ENCODE measurements at places on chromosomes 2 and 18.

GRCh38 chr2:53576166-53576565 lies 191.4 kb upstream of the CHAC2 start:
- DNase-seq: no peak

DNA sequence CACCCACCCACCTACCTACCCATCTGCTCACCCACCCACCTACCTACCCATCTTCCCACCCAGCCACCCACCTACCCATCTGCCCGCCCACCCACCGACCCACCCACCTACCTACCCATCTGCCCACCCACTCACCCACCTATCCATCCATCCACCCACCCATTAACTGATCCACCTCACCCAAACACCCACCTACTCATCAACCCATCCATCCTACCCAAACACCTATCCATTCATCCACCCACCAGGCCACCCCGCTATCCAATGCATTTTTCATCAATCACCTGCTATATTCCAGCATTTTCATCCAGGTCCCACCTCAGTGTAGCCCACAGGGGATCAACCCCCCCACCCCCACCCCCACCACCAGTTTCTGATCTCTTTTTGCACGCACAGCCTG lies 121.8 kb downstream of the GLI2 start:
- no peak for DNase-seq

- no peak for DNase-seq
Observed at GRCh38 chr2:23691106-23691470, 235.8 kb downstream of the ATAD2B start.

DNA sequence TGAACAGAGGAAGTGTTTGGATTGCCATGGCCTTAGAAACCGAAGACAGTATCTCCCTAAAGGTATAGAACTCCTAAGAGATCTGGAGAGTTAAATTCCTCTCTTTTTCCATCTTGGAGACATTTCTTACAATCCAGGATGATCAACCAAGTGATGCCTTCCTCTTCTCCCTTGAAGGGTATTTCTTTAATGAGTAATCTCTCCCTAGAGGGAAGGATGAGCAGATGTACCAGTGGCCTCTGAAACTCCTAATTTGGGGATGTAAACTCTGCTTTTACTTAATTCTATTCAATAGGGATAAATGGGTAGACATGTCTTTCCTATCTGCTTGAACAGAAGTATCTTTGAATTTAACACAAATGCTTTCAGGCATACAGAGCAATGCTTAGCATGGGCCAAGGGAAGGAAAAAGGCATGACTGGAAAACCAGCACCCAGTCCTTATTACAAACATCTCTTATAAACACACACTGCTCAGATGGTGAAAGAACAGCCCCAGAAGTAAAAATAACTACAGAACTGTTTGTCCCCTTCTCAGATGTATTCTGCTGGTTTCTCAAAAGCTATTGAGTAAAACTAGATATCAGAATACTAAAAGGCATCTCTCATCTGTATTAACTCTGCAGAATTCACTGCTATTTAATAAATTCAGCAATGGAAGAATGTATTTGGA lies 4.7 kb upstream of the THNSL2 start:
- no peak for DNase-seq

DNA sequence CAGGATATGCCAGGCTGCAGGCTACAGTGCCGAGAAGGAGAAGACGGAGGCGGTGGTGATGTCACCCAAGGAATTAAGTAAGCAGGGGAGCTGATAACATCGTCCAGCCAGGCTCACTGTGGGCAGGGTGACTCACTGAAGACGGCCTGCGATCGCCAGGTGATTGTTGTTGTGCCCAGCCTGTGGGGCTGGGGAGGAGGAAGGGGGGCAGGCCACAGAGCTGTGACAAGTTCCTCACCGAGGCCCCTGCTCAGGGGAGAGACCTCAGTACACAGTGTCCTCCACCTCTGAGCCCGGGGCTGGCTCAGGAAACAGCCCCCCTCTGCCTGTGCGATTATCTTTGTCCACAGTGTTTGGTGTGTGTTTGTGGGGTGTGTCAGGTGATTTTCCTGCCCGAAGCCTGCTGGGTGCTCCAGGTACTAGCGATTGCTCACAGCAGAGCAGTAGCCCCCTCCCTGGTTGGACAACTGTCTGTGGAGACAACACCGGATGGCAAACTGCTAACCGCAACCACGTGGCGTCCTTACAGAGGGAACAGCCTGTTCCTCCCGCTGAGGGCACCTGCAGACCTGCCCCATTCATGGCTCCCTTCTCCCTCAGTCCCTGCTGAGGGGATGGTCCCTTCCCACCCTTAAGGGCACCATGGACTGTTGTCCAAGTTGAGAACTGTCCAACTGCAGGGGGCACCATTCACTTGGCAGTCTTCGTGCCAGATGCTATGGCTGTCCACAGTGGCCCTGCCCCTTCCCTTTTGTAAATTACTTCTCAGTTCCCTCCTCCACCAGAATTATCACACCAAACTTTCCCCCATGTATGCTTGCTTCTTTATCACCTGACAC lies 95.1 kb downstream of the ZFP36L2 start:
- peak; percentile 78 for DNase-seq

GRCh38 chr2:69223759-69224511 lies 163.1 kb downstream of the GFPT1 start:
- DNase-seq: no peak

DNA sequence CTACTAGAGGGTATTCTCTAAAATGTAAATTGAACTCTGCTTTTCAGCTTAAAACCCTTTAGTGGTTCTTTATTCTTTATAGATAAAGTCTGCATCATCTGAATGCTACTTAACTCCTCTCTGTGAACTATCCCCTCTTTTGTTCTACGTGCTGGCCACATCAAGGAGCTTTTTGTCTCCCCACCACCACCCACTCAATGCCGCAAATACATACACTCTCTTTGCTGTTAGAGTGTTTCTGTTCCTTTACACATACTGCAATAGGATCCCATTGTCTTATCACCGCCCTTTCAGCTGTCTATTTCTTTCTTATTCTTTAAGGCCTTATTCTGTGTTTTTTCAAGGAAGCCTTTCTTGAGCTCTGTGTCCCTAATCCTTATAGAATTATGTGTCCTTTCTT lies 83.3 kb downstream of the EML4 start:
- no peak for DNase-seq

DNA sequence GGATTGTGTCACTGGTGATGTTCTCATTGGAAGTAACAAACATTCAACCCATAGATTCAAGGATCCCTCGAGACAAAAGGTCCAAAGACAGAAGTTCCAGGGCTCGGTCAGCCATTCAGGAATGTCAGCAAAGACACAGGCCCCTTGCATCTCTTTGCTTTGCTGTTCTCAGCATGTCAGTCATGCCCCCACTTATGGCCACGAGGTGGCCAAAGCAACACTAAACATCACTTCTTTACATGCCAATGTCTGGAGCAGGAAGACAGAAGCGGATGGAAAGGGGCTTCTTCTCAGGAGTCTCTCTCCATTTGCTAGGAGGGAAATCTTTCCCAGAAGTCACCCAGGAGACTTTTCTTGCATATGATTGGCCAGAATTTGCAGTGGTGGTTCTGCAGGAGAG lies 191.6 kb upstream of the SP5 start:
- DNase-seq: no peak

DNA sequence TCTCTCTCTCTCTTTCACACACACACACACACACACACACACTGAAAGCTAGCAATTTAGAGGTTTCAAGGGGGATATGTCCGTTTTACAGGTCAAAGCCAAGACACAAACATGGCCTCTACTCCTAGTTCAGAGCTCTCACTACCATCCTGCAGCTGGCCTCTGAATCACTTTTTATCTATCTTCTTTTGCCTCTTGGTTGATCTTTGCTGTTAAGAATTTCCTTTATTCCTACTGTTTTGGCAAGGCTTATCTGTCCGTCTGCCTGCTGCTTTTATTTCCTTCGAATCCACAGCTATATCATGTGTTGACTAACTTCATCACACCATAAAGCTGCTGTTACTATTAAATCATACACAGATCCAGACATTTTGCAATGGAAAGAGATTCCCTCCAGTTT lies 543.0 kb downstream of the PLCL1 start:
- no peak for DNase-seq

DNA sequence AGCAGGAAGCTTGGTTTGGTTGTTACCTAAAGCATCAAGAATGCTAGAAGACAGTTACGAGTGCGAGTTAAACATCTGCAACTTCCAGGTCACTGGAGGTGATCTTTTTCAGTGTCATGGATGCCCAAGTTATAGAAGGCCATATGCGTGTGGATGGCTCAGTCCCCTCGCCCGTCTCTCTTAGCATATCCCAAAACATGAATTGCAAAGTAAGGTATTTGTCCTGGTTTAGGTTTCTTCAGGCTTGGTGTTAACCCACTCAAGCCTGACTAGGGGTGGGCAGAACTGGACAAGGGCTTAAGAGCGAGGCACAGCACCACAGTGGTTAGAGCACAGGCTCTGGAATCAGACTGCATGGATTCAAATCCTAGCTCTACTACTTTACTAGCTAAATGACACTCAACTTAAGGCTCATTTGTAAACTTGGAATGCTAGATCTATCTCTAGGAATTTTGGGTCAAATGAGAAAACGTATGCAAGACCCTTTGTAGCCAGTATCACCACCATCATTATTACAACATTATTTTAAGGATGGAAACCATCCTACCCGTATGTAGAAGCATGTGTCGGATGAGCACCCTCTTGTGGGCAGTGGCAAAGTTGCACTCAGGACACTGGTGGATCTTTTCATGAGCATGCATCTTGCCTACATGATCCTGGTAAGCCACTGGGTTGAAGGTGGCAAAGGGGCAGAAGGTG lies 11.2 kb downstream of the ZNF142 start:
- peak; percentile 61 for DNase-seq

GRCh38 chr2:151374436-151374835 lies 17.0 kb downstream of the TNFAIP6 start:
- peak; percentile 41 for DNase-seq

- no peak for DNase-seq
Observed at GRCh38 chr2:37769551-37769950, 98.1 kb upstream of the CDC42EP3 start.

DNA sequence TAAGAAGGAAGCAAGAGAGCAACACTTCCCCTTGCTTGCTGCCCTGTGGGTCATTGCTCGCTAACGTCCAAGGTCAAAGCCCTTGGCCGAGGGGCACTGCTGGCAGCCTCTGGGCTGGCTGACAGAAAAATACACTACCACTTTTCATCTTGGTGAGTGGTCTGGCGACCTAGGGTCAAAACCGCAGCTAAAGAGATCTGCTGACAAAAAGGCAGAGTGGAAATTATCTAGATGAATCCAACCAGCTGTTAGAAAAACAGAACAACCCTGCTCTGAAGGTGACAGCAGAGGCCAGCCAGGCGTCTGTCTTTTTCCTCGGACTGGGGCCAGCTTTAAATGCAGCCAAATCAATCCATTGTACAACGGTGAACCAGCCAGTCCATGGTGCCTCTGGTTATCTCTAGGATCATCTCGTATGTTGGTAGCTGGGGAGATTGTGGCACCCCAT lies 92.6 kb downstream of the CD8B2 start:
- no peak for DNase-seq

DNA sequence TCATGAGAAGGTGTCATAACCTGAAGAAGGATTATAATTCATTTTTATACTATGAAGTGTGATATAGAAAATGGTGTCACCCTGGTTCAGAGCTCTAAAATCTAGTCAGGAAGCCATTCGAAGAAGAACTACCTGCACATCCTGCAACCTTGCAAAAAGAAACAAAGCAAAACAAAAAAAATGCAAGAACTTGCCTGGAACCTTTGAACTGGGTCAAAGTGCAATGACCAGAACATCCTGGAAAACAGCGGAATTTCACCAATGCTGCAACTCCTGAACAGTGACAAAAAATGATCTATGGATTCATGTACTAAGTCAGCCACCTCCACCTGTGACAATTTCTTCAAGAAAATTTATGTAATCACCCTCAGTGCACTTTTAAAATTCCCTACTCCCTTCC lies 1083.3 kb upstream of the GYPC start:
- DNase-seq: no peak

DNA sequence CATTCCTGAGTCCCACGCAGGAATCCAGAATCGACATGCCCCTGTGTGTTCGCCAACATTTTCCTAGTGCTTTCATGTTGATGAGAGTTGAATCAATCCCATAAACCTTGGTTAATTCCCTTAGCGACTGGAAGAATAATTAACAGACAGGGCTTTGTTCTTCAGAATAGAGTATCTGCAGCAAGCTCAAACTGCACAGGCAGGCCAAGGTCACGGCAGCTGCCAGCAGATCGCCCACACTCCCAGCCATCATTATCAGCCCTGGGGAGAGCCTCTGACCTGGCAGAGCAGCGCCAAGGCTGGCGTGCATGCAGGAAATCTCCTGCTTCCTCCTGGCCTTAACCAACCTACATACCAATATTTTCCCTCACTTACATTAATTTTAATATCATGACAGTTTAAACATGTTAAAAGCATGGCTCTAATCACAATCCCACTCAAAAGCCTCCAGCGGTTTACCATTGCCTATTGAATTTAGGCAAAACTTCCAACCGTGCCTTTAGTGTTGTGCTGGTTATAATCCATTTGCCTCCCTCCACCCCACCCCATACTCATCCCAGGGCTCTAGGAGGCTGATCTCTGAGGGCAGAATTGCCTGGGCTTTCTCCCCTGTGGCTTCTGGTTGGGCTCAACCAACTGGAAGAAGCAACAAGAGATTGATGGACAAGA lies 46.8 kb upstream of the NCK2 start:
- no peak for DNase-seq

DNA sequence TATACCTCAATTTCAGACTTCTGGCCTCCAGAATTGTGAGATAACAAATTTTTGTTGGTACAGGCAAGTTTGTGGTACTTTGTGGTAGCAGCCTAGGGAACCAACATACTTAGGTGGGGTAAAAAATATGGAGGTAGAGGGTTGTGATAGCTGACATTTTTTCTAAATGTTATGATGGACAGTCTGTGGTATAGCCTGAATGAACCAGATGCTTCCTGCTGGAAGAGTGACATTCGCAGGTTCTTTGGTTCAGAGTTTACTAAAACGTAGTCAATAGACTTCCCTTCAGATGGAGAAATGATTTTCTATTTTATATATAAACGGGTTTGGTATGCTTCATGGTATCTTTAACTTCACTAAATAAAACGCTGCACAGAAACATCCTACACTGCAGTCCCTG lies 42.8 kb downstream of the PMAIP1 start:
- DNase-seq: no peak

- DNase-seq: no peak
Observed at GRCh38 chr2:128362889-128363228, 44.2 kb upstream of the HS6ST1 start.

DNA sequence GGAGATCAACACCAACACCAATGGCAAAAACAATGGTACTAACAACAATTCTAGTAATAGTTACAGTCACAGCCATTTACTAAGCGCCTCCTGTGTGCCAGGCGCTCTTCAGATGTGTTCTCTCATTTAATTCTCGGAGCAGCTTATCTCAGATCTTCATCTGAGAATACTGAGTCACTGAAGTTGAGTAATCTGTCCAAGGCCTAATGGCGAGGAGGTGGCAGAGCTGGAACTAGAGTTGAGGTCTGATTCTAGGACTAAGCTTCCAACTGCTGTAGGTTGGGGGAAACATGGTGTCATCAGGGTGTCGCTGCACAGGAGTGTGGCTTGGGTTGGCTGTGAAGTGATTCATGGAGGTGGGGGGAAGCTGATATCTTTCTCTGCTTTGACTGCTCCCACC lies 156.1 kb downstream of the DYSF start:
- peak; percentile 35 for DNase-seq

GRCh38 chr18:68447286-68447685 lies 267.6 kb downstream of the TMX3 start:
- no peak for DNase-seq
